ENCODE measurements at places on chromosomes 1 and 21. TPM values are rescaled to one million over a fixed set of nuclear protein-coding genes. Genes with fewer than 3 reads are reported as not detected.

GRCh38 chr1:112446411-112446810 lies 50.4 kb downstream of the CTTNBP2NL start:
- DNase-seq, result no peak

DNA sequence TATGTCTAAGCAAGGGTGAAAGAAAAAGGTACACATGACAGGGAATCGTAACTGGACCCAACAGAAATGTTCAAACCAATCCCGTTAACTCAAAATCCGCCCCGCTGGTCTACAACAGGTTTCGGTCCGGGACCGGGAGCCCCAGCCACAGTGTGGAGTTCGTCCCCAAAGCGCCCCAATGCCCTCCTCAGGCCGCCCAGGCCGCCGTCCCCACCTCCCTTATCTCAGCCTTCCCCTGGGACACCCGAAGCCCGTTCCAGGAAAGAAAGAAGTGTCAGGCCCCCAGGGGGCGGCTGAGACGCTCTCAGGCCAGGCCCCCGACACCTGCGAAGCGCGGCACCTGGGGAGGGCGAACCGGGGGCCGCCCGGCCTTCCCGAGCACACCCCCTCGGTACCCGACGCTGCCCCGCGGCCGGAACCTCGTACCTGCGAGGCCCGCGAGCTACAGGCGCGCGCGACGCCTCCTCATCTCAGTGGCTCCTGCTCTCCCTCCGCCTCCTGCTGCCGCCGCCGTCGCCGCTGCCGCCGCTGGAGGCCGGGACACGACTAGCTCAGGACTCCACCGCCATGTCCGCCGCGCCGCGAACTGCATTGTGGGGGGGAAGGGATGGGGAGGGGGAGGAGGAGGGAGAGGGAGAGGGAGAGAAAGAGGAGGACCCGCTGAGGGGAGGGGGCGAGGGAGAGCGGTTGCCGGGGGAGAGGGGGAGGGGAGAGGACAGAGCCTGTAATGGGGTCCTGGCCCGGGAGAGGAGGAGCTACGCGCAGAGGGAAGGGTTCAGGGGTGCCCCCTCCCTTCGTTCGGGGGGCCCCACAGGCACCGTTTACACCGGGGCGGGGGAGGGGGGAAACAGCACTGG lies at the start of gene TUT4:
Gene TUT4, minus strand, starts transcription at position 588 of the 857 bp plus-strand sequence. CDS start 26,812 bp downstream, outside the sequence.
- DNase-seq, result peak; percentile 86

- DNase-seq, result no peak
These were observed 20.6 kb upstream of the ATF3 start for GRCh38 chr1:212587888-212588510.

- DNase-seq, result peak; percentile 74
These were observed 19.4 kb downstream of the PLEKHM2 start for GRCh38 chr1:15703562-15703961.

The AADACL4 gene
- not detected for total RNA-seq

The RNASEL gene
- 0.44 TPM for total RNA-seq

GRCh38 chr1:53155534-53155933 lies 13.1 kb upstream of the SLC1A7 start:
- no peak for DNase-seq

GRCh38 chr1:196516373-196516772 lies 91.9 kb downstream of the KCNT2 start:
- DNase-seq, result no peak

DNA sequence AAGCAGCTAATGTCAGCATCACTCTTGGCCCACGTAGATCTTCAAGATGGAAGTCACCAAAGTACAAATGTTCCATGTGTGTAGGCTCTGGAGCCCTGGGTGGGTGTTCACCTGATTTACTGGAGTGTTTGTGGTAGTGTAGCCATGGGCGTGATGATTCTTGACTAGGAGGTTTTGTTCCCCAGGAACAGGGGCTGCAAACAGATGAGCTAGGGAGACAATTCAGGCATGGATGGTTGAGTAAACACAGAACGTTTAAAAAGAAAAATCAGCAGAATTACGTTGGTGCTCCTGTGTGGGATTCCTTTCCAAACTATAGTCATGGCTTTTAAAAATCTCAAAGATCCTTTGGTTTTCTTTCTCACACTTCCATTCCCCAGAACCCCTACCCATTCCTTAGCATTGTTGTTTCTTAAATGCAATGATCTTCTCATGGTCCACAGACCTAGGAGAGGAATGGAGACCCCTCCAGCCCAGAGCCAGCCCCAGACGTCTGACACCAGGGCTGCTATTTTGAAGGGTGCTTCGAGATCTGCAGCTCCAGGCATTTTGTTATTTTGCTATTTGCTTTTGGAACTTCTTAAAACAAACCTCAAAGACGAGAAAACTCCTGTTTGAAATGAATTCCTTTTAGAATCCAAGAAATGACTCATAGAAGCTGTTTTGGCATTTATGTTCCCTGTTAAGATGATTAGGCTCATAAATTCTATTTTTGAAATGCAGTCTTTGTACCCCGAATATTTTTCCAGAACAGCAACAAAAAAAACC lies 115.1 kb downstream of the ETS2 start:
- DNase-seq, result no peak

GRCh38 chr21:28136656-28137255 lies 855.9 kb downstream of the LTN1 start:
- DNase-seq, result no peak

The GCSAML gene
- not detected for total RNA-seq

DNA sequence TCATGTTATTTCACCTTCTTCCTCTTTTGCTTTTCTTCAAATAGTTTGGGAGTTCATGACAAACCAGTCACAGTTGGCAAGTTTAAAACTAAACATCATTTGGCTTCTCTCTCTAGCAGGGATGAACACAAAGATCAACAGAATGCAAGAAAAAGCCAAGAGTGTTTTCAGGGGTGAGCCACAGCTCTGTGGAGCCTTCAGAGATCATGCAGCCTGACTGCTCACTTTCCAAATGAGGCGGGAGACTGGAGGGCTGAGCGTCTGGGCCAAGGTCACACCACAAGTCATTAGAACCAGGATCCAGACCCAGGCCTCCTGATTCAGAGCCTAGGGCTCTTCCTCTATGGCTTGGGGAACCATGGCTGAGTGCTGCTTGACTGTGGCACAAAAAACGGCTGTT lies 2.7 kb downstream of the DPT start:
- DNase-seq, result no peak

The OR2T2 gene
- total RNA-seq, result not detected

The WNT9A gene
- 0.87 TPM for total RNA-seq

The GABRD gene
- total RNA-seq, result 0.20 TPM

GRCh38 chr1:81160696-81161095 lies 640.0 kb upstream of the ADGRL2 start:
- no peak for DNase-seq

DNA sequence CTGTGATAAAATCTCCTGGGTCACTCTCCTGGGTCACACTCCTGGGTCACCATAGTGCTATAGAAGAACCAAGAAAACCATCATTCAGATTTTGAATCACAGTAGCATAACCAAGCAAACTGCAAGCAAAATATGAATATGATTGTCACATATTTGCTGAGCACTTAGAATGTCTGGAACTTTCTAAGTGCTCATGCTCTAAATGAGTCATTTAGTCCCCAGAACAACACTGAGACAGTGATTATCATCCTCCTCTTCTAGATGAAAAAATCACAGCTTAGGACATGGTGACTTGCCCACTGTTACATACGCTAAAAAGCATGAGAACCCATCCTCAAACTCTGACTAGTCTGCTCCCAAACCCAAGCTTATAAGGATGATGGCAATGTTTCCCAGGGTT lies 39.5 kb upstream of the DDAH1 start:
- DNase-seq, result no peak

The CFHR5 gene
- total RNA-seq, result not detected

DNA sequence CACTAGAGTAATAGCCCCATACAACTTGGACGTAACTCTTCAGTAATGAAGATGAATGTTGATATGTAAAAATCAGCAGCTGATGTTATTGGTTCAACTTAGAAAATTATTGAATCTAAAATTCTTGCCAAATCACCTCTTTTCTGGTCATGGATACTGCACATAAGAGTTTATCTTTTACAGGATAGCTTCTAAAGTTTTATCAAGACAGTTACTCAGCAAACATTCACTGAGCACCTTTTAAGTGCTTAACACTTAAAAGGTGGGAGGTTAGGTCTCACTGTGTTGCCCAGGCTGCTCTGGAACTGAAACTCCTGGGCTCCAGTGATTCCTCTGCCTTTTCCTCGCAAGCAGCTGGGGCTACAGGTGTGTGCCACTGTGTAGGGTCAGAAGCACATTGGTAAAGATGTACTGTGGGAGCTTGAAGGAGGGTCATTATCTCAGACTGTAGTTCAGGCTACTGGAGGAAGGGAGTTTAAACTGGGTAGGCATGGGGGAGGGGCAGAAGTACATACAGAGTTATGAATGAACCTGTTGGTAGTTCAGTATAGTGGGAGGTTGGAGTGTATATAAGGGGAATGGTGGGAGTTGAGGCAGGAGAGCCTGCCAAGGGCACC lies 2.0 kb downstream of the MPZL1 start:
- no peak for DNase-seq

DNA sequence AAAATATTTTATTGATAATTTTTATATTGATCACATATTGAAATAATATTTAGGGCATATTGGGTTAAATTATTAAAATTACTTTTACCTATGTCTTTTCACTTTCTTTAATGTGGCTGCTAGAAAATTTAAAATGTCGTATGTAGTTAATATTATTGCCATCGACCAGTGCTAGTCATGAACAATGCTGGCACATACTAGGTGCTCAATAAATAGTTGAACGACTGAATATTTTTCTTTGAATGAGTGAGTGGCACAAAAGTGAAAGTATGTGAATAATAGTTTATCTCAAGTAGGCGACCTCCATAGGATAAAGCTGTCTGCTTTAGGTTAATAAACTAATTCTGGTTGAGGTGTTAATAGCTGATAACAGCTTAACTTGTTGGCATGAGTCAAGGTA lies 150.8 kb upstream of the FGGY start:
- DNase-seq, result no peak

The FRRS1 gene
- 0.20 TPM for total RNA-seq

DNA sequence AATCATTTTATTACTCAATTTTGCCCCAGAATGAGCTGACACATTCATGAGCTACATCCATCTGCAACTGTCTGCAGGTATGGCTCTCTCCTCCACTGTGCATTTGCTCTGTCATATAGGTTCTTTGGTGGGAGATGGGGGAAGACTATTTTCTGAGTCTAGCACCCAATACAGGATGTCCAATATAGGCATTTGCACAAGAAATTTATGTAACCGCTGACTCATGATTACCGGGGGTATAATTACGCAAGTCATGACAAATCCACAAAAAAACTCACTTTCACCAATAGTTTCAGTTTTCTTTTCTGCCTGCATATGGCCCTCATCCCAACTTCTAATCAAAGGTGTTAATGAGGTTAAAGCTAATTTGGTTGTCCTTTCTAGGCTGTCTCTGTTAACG lies 17.5 kb upstream of the VSIG8 start:
- peak; percentile 71 for DNase-seq

DNA sequence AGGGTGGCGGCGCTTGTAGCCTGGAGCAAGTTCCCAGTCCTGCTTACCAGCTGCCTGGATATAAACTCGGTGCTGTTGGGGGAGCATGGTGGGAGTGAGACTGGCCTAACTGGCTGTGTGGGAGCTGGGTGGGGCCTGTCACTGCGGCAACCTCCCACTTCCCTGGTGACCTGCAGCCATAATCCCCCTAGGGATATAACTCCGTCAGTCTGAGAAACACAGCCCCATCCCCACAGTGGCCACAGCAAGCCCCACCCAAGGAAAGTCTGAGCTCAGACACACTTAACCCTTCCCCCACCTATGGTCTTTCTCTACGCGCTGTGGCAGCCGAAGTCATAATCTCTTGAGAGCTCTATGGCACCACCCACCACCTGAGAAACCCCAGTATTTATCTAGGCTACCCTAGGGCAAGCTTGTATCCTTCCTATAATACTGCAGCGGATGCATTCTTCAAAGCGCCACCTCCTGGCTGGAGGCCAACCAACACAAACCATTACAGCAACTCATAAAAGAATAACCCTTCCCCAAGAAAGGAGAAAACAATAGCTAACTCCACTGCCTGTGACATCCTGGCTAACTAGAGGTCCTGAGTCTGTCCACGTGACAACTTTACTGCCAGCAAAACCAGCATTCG lies 57.4 kb downstream of the ZNF648 start:
- DNase-seq, result no peak

DNA sequence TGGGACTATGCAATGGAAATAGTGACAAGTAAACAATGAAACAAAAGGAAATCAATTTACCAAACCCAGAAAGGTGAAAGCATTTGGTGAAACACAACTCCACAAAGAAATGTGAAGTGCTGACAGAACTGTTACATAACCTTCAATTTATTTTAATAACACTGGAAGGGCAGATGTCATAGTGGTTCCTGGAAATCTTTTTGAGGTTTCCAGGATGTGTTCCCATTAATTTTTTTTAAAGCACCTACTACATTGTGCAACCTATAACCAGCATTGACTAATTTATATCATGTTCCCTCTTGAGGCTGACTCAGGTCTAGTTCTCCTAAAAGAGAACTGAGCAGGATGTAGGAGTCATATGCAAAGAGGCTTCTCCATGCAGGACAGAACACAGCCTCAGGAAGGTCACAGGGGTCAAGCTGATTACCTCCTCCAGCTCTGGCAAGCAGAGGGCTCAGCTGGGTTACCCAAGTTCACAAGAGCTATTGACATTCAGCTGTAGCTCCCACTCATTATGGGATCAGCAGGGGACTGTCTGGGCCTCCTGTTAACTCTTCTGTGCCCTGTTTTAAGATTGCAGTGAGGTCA lies 157.1 kb upstream of the NRIP1 start:
- no peak for DNase-seq

The TMEM54 gene
- 21.1 TPM for total RNA-seq

The PAPPA2 gene
- under 0.01 TPM for total RNA-seq

- DNase-seq, result no peak
These were observed 73.1 kb upstream of the DYNLT5 start for GRCh38 chr1:66679140-66679539.

GRCh38 chr1:58928514-58928913 lies 144.7 kb upstream of the JUN start:
- DNase-seq, result no peak

The MX2 gene
- total RNA-seq, result under 0.01 TPM

DNA sequence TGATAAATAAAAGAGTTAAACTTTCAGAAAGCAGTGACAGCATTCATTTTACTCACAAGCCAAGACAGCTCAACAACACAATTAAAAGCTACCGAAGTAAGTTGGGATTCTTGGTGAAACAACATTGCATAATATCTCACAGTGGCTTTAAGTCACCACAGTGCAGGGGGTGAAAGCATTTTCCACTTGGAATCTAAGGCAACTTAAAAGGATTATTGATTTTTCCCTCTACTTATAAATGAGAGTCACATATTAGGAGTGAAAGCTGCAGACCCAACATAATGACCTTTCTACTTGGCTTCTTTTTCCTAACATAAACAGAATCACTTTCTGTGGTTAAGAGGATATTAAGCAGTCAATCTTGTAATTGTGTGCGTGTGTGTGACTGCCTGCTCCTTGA lies 536.6 kb upstream of the CXADR start:
- DNase-seq, result no peak

GRCh38 chr1:224065455-224065854 lies 48.5 kb upstream of the FBXO28 start:
- peak; percentile 58 for DNase-seq

- peak; percentile 63 for DNase-seq
These were observed 552 bp downstream of the UBR4 start for GRCh38 chr1:19209439-19209989.

Data from lung microvascular endothelial cell (primary cell).